ENCODE measurements at places on chromosomes 4 and X.

GRCh38 chr4:15855804-15856475, 77.8 kb downstream of the CD38 start:
- no peak for DNase-seq

GRCh38 chr4:125321709-125322365, 7.1 kb downstream of the FAT4 start:
- no peak for DNase-seq

DNA sequence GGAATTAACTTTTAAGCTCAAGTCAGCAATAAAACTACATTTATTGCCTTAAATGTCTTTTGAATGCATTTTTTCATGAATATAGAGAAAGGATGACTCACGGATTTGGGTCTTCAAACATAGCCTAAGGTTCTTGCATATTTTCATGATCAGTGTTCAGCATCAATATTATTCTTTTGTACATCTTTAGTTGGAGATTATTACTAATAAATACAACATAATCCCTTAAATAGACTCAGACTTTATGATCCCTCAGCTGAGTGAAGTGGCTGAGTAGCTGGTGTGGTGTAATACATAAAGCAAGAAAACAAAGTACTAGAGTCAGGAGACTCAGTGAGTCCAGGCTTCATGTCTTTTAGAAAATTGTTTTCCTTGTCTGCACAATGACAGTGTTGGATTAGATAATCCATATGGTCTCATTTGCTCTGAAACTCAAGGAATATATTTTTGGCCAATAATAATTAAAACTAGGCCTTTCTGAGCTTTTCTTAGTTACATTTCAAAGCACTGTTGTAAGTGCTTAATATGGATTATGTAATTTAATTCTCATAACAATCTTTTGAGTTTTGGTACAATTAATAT, 78.3 kb upstream of the UNC5C start:
- no peak for DNase-seq

GRCh38 chr4:112075129-112075753, 70.0 kb upstream of the FAM241A start:
- no peak for DNase-seq

- DNase-seq, result no peak
Measured at GRCh38 chr4:100581337-100581736, 63.5 kb upstream of the EMCN start.

- no peak for DNase-seq
Measured at GRCh38 chrX:84933956-84934556, 69.6 kb upstream of the APOOL start.

GRCh38 chr4:3648731-3649130, 116.5 kb upstream of the LRPAP1 start:
- DNase-seq, result no peak

- no peak for DNase-seq
Measured at GRCh38 chrX:42754115-42754514, 23.8 kb downstream of the PPP1R2C start.

GRCh38 chr4:48247142-48247877, 22.3 kb downstream of the TEC start:
- DNase-seq, result no peak

GRCh38 chrX:10756441-10756840, 136.1 kb upstream of the MID1 start:
- no peak for DNase-seq

DNA sequence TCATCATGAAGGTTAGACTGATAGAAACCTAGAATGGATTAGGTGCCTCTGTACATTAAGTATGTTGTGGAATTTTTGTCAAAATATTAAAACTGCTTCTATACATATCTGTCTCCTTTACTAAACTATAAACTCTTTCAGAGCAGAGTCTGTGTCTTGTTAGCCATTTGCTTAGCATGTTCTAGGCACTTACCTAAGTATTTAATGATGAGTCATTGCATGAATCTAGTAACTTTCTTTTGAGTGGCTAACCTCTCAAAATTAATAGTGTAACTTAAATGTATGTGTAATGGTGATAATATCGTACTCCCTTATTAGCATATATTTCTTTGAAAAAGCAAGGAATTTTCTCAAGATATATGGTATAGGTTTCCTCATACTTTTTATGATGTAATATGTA, 57.8 kb downstream of the RAP1GDS1 start:
- no peak for DNase-seq

- no peak for DNase-seq
Measured at GRCh38 chr4:102316585-102316984, 28.7 kb downstream of the SLC39A8 start.

DNA sequence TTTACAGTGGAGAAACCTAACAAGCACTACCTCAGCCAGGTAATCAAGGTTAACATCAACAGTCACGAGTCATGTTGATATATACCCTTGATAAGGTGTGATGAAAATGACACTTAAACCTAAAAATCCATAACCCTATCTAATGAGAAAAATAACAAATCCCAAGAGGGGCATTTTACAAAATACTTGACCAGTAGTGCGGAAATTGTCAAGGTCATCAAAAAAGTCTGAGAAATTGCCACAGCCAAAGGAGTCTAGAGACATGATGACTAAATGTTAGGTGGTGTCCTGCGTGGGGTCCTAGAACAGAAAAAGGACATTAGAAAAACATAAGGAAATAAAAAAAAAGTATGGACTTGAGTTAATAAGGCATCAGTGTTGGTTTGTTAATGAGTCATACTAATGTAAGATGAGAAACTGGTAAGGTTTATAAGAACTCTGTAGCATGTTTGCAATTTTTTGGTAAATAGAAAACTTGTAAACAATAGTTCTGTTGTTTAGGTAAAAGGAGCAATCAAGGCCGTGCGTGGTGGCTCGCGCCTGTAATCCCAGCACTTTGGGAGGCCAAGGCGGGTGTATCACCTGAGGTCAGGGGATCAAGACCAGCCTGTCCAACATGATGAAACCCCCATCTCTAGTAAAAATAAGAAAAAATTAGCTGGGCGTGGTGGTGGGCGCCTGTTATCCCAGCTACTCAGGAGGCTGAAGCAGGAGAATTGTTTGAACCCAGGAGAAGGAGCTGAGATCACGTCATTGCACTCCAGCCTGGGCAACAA, 2.9 kb downstream of the RPL36A start:
- no peak for DNase-seq

DNA sequence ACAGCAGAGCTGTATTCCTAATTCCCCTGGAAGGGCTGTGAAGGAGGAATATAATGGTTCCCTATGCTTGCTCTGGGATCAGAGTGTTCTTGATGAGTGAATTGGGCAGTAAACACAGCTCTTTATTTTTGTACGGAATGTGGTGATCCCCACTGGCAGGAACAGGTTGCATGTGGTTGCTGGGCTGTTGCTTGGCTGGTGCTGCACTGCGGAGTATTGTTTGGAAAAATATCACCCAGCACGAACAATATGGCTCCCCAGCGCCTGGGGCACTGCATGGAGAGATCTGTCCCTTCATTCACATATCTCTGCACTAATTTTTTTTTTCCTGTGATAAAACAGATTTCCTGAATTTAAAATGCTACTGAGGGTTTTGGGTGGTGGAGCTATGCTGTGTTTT, 119.7 kb downstream of the MGST2 start:
- no peak for DNase-seq

- no peak for DNase-seq
Measured at GRCh38 chr4:189084671-189085070, 856.0 kb upstream of the FRG1 start.

- DNase-seq, result no peak
Measured at GRCh38 chrX:68749426-68749825, 79.4 kb upstream of the EFNB1 start.

GRCh38 chrX:31713120-31713519, 641.3 kb upstream of the FTHL17 start:
- no peak for DNase-seq

Measured in T-helper 17 cell (primary cell).